ENCODE measurements at places on chromosomes 11 and 22. TPM values are rescaled to one million over a fixed set of nuclear protein-coding genes. Genes with fewer than 3 reads are reported as not detected.

- H3K27ac ChIP-seq = no peak overlapping the region
- no peak for DNase-seq
- H3K4me1 ChIP-seq = peaks cover 28% of the 10 kb centered on the region
Observed at GRCh38 chr11:27229511-27230191, 133.4 kb downstream of the CCDC34 start.

- H3K27ac ChIP-seq = no peak overlapping the region
- no peaks in the 10 kb centered on the region for H3K36me3 ChIP-seq
- no peaks in the 10 kb centered on the region for H3K27me3 ChIP-seq
- no peak for DNase-seq
- H3K4me1 ChIP-seq = peaks cover 5% of the 10 kb centered on the region
- H3K4me3 ChIP-seq = no peak overlapping the region
Observed at GRCh38 chr22:20249797-20250354, 18.2 kb downstream of the RTN4R start.

GRCh38 chr11:66637557-66638176, 836 bp upstream of the RBM4 start:
- H3K4me1 ChIP-seq = peaks cover 49% of the 10 kb centered on the region
- H3K36me3 ChIP-seq = peaks cover 8% of the 10 kb centered on the region
- no peak for DNase-seq
- no peaks in the 10 kb centered on the region for H3K27me3 ChIP-seq
- peak overlapping the region; percentile 94 for H3K27ac ChIP-seq

CCDC116 gene
- not detected for total RNA-seq

VSIG10L2 gene
- total RNA-seq = not detected

DNA sequence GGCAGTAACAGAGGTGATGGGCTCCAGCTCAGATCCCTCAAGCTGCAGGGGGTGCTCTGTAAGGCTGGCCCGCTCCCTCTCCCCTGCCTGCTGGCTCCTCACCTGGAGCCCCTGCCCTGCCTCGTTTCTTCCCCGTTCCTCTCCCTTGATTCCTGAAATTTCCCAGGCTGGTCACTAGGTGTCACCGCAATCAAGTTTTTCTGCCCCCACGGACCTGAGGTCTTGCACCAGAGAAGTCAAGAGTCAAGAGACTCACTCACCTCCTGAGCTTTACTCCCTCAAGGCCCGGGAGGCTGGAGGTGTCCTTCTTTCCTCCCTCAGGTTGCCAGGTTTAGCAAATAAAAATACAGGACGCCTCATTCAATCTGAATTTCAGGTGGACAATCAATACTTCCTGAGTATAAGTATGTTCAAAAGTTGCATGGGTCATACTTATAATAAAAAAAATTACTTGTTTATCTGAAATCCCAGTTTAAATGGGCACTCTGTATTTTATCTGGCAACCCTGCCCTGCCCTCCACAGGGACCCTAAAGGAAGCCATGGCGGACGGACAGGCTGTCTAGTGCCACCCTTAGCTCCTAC, 69.2 kb downstream of the SCUBE1 start:
- no peaks in the 10 kb centered on the region for H3K27me3 ChIP-seq
- H3K27ac ChIP-seq = no peak overlapping the region
- DNase-seq = no peak
- H3K4me3 ChIP-seq = no peak overlapping the region
- no peaks in the 10 kb centered on the region for H3K36me3 ChIP-seq

GRCh38 chr11:2539371-2540222, 94.8 kb downstream of the KCNQ1 start:
- no peaks in the 10 kb centered on the region for H3K4me1 ChIP-seq
- H3K36me3 ChIP-seq = no peaks in the 10 kb centered on the region
- peaks cover 2% of the 10 kb centered on the region for H3K27me3 ChIP-seq
- DNase-seq = no peak

RASL10A gene
- not detected for total RNA-seq

FAM83F gene
- 0.02 TPM for total RNA-seq

- H3K4me1 ChIP-seq = no peaks in the 10 kb centered on the region
- no peaks in the 10 kb centered on the region for H3K27me3 ChIP-seq
- no peak overlapping the region for H3K27ac ChIP-seq
- H3K36me3 ChIP-seq = no peaks in the 10 kb centered on the region
Observed at GRCh38 chr22:48822278-48823233, 1005.1 kb downstream of the BRD1 start.

- H3K4me1 ChIP-seq = no peaks in the 10 kb centered on the region
- H3K27ac ChIP-seq = no peak overlapping the region
- no peak overlapping the region for H3K4me3 ChIP-seq
- no peak for DNase-seq
- H3K27me3 ChIP-seq = no peaks in the 10 kb centered on the region
Observed at GRCh38 chr11:96185220-96185768, 157.7 kb downstream of the MAML2 start.

DNA sequence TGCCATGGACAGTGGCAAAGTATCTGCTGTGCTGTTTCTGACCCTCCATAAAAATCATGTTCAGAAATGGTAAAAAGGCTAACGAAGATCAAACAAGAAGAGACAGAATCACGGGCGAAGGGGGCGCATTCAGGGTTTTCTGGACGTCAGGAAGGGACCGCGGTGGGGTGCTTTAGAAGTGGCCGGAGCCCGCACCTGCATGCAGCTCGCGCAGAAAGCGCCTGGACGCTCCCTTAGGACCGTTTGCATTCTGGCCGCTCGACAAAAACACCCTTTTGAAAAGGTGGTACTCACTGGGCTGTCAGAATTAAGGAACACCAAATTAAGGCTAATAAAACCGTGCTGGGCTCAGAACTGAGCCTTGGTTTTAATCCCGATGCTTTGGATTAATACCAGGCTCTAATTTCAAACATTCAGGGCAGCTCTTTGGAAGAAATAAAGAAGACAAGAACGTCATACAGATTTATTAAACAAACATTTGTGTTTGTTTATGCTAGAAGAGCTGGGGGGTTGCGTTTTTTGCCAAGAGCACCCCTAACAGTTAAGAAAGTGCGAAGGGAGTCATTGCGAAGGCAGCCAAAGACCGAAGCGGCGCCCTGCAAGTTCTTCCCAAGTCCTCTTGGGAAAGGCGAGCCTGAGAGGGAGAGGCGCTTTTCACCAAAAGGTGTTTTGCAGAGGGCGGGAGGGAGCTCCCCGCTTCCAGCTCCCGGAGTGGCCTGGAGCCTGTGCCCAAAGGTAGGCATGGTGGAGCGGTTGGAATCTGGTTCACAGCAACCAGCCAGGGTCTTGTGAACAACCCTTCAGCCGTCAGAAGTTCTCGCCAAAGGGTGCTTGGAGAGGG, 47.7 kb upstream of the DBX1 start:
- peaks cover 3% of the 10 kb centered on the region for H3K27me3 ChIP-seq
- no peak overlapping the region for H3K4me3 ChIP-seq
- DNase-seq = no peak
- H3K4me1 ChIP-seq = no peaks in the 10 kb centered on the region
- H3K36me3 ChIP-seq = no peaks in the 10 kb centered on the region
- no peak overlapping the region for H3K27ac ChIP-seq

- H3K4me1 ChIP-seq = no peaks in the 10 kb centered on the region
- H3K36me3 ChIP-seq = no peaks in the 10 kb centered on the region
- no peaks in the 10 kb centered on the region for H3K27me3 ChIP-seq
- H3K27ac ChIP-seq = no peak overlapping the region
- DNase-seq = no peak
Observed at GRCh38 chr11:29159552-29160465, 857.0 kb downstream of the KCNA4 start.

GRCh38 chr11:7292922-7293321, 41.2 kb downstream of the SYT9 start:
- no peak overlapping the region for H3K27ac ChIP-seq
- no peaks in the 10 kb centered on the region for H3K4me1 ChIP-seq
- no peaks in the 10 kb centered on the region for H3K27me3 ChIP-seq

C11orf87 gene
- total RNA-seq = not detected

IFITM1 gene
- 103 TPM for total RNA-seq

DNA sequence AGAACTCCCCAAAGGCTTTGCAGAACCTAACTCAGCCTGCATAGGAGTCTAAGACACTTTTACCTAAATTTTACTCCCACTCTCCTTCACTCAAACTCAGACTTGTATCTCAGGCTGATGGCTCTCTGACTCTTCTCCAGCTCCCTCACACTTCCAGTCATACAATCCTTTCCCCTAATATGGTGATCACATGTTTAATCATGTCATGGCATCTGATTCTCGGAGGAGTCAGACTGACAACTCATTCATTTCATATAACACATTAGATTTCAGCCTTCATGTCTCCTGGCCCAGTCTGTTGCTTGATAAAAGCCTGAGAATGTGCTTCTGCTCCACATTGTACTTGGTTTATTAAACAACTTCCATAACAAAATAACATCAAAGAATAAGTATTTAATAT, 1503.9 kb upstream of the TENM4 start:
- H3K27ac ChIP-seq = no peak overlapping the region
- DNase-seq = no peak
- no peaks in the 10 kb centered on the region for H3K27me3 ChIP-seq
- no peak overlapping the region for H3K4me3 ChIP-seq
- H3K4me1 ChIP-seq = no peaks in the 10 kb centered on the region

TNNT3 gene
- 1,645 TPM for total RNA-seq

DNA sequence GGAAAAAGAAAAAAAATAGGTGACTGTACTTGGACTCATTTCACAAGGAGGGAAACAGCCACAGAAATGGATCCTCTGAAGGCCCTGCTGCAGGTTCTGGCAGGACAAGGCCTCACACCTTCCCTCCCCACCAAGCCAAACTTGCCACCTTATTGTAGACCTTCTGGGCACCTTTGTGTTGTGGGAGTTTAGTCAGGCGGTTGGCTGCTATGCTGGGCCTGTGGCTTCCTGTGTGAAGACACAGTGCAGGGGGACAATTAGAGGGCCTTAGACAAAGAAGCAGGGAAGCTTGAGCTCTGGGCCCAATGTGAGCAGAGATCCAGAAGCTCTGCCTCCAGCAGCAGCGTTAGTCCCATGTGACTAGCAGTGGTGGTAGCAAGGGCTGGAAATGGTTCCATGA, 4.2 kb downstream of the RAB1B start:
- DNase-seq = no peak
- peaks cover 17% of the 10 kb centered on the region for H3K4me1 ChIP-seq
- H3K27ac ChIP-seq = no peak overlapping the region
- no peaks in the 10 kb centered on the region for H3K36me3 ChIP-seq

BLID gene
- total RNA-seq = 0.66 TPM

DNA sequence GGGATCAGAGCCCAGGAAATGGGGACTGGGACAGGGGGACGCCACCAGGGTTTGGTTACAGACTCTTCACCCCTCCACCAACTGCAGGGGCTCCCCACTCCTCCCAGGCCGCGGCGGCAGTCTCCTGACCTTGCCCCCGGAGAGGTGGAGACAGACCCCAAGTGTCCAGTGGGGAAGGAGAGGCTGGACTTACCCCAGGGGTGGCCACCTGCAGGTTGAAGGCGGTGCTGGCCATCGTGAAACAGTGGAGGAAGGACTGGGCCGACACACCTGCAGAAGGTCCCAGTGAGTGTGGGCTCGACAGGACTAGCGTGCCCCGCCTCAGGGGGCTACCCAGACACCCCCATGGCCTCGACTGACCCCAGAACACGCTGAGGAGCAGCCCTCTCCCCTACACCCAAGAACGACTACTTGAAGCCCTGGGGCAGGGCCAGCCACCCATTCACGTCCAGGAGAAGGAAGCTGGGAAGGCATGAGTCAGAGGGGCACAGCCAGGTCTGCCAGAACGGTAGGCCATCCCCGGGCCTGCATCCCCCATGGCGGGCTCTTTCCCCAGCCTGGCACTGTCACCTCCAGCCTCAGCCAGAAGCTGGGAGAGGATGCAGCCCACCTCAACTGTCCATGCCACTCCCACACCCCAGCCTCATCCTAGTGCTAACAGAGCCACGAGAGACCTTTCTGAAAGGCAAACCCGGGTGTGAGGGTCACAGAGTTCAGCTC, 2.3 kb downstream of the GATD1 start:
- no peak overlapping the region for H3K27ac ChIP-seq
- H3K4me3 ChIP-seq = no peak overlapping the region
- H3K36me3 ChIP-seq = peaks cover 24% of the 10 kb centered on the region
- H3K27me3 ChIP-seq = no peaks in the 10 kb centered on the region

DNA sequence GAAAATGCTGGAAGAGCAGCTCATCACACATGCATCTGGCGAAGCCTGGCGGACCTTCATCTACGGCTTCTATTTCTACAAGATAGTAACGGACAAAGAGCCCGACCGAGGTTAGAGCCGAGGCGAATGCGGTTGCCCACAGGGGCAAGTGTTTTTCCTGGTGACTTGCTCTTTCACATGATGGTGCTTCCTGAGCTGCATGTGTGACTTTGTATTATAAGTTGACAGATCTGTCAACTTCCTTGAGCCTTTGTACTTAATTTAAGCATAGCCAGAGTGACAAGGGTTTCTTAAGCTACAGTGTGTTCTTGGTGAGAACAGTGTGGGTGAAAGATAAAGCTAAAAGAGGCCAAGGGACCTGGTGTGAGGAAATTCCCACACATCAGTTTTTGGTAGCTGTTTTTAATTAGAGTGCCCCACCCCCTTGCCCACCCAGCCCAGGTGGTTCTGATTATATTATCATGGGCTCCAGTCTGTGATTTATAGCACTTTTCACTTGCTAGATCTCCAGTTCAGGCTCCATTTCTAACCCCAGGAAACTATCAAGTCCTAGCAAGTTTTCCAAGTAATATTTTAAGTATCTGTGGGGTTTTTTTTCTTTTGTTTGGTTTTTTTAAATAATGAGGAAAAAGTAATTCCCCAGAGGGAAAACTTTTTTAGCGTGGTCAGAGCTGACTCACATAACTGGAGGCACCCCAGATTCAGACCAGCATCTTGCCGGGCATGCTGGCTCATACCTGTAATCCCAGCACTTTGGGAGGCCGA, 68.0 kb upstream of the YWHAH start:
- no peaks in the 10 kb centered on the region for H3K36me3 ChIP-seq
- no peaks in the 10 kb centered on the region for H3K4me1 ChIP-seq
- H3K27ac ChIP-seq = no peak overlapping the region
- H3K27me3 ChIP-seq = no peaks in the 10 kb centered on the region

NTM gene
- total RNA-seq = not detected

GAL3ST1 gene
- total RNA-seq = 0.85 TPM

GRCh38 chr11:7245341-7245740, 6.4 kb upstream of the SYT9 start:
- no peak for DNase-seq
- no peaks in the 10 kb centered on the region for H3K27me3 ChIP-seq
- H3K4me3 ChIP-seq = no peak overlapping the region
- H3K27ac ChIP-seq = no peak overlapping the region

DNA sequence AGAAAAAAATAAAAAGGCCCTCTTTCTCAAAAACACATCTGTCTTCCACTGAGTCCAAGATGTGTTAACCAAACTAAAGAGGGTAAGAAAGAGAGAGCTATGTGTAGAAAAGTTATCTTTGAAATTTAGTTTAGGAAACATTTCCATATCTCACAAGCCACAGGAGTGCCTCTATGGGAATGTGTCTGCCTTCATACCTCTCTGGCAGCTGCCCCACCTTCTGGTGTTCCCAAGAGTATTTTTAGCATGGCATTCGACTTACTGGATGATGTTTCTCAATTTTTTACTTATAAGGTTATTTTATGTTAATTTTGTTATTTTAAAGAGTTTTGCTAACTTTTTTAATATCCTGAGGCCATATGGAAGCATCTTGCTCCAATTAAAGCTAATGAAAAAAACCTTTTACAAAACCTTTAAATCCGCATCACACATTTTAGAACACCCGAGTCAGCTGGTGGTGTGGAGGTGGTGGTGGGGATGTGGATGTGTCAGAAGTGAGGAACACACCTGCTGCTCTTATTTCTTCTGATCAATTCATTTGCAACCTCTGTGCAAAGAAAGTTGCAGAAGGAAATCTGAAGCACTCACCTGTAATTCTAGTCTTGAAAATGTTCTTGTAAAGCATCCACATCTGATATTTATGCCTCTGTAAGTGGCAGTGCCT, 112.2 kb downstream of the NCAM1 start:
- no peak for DNase-seq
- no peak overlapping the region for H3K27ac ChIP-seq
- H3K27me3 ChIP-seq = no peaks in the 10 kb centered on the region
- no peak overlapping the region for H3K4me3 ChIP-seq
- H3K36me3 ChIP-seq = no peaks in the 10 kb centered on the region

PATE1 gene
- not detected for total RNA-seq
